ENCODE measurements at places on chromosomes 3 and 15.

- DNase-seq = peak; percentile 96
These were observed 638.6 kb upstream of the TBL1XR1 start for GRCh38 chr3:177835917-177836316.

- DNase-seq = no peak
These were observed 101.6 kb downstream of the ZIC4 start for GRCh38 chr3:147304756-147305155.

GRCh38 chr3:177050501-177051237, 146.6 kb downstream of the TBL1XR1 start:
- peak; percentile 97 for DNase-seq

GRCh38 chr3:95721938-95722337, 1092.5 kb upstream of the EPHA6 start:
- peak; percentile 63 for DNase-seq

- DNase-seq = no peak
These were observed 235.4 kb downstream of the NFKBIZ start for GRCh38 chr3:102084704-102085103.

DNA sequence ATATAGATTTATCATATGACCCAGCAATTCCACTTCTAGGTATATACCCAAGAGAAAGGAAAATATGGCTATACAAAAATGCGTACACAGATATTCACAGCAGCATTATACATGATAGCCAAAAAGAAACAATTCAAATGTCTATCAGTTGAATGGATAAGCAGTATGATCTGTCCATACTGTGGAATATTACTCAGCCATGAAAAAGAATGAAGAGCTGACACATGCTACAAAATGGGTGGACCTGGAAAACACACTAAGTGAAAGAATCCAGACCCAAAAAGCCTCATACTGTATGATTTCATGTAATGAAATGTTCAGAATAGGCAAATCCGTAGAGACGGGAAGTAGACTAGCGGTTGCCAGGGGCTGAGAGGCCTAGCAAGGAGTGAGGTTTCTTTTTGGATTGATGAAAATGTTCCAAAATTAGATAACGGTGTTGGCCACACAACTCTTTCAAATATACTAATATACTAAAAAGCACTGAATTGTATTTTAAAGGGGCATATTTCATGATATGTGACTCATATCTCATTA, 33.4 kb downstream of the FGD5 start:
- no peak for DNase-seq

- no peak for DNase-seq
These were observed 5.1 kb downstream of the PLSCR1 start for GRCh38 chr3:146539315-146539714.

- peak; percentile 92 for DNase-seq
These were observed 110.1 kb upstream of the TGFBR2 start for GRCh38 chr3:30496066-30496966.

DNA sequence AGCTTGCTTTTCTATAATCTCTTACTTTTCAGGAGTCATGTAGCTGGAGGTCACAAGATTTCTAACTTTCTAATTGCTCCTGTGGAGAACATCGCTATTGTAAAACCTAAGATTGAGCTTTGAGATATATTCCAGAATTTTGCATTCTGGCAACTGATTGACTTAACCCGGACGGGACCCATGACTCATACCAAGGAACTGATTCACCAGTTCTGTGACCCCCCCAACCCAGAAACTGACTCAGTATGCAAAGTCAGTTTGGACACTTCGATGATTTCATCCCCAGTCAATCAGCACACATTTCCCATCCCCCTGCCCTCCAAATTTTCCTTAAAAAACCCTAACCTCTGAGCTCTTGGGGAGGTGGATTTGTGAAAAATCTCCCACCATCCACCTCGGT, 396.5 kb upstream of the GBE1 start:
- peak; percentile 1 for DNase-seq

DNA sequence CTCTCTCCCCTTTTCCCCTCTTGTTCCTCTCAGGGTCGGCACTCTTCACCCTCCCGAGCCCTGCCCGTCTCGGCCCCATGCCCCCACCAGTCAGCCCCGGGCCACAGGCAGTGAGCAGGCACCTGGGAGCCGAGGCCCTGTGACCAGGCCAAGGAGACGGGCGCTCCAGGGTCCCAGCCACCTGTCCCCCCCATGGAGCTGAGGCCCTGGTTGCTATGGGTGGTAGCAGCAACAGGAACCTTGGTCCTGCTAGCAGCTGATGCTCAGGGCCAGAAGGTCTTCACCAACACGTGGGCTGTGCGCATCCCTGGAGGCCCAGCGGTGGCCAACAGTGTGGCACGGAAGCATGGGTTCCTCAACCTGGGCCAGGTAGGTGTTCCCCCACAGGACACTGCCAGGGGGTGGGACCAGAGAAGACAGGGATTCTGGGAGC, 7.2 kb downstream of the FURIN start:
- DNase-seq = no peak

DNA sequence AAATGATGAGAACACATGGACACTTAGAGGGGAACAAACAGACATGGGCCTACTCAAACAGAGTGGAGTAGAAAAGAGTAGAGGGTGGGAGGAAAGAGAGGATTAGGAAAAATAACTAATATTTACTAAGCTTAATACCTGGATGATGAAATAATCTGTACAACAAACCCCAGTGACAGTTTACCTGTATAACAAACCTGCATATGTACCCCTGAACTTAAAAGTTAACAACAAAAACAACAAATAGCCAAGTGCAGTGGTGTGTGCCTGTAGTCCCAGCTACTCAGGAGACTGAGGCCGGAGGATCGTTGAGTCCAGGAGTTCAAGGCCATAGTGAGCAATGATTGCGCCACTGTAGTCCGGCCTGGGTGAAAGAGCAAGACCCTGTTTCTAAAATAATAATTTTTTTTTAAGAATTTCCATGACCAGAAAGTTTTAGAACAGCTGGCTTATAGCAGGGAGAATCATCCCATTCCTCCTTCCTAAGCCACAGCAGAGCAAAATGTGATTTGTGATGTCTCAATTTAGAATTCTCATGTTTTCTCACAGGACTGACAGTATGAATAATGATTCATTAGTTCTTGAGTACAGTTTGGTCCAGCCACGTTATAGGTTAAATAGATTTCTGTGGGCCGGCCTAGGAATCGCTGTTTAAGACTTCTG, 150.0 kb downstream of the ZNF609 start:
- peak; percentile 50 for DNase-seq

DNA sequence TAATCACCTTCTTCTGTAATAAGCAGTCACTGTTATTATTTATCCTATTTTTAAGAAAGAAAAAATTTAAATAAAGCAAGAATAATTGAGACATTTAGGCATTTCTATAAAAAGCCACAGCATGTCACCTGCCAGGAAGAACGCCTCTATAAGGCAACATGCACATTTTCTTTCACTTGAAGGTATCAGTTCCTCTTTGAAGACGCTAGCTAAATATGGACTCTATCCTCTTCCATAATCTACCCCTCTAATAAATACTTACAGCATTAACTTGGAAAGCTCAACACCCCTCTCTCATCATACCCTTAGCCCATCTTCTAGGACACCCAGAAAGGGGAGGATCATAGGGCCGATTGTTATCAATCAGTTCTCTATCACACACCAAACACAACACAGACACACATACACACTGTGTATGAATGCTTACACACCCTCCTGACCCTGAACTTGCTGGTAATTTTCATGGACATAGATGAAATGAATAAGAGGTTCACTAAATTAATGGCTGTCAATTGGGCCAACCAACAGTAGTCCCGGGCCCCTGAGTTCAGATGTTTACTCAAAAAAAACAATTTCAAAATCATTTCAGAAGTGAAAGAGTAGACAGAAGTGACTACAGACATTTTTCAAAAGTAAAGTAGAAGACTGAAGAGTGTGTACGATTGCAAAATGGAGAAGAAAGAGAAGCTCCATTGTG, 102.5 kb downstream of the ZMAT3 start:
- no peak for DNase-seq

- DNase-seq = no peak
These were observed 298.0 kb upstream of the RBMS3 start for GRCh38 chr3:28982906-28983305.

- peak; percentile 55 for DNase-seq
These were observed at the start of gene CTDSPL for GRCh38 chr3:37861620-37862041. Gene CTDSPL (plus strand): TSS chr3:37861880. CDS start chr3:37862200, 320 bp downstream.

DNA sequence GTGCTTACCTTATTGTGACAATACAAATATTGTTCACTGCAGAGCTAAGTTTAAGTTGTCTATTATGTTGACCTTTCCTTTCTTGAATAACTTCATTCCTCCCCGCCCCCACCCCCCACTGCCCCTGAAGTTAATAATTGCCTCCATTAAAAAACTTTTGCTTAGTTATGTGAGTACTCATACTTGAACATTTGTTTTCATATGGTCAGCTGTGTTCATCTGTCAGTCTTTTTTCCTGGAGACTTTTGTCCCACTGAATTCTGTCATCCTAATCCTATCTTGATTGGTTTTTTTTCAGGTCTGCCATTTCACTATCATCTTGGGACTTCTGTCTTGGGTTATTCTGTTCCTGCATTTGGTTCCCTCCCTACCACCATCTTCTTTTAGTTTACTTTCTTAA, 8.5 kb downstream of the SLC25A36 start:
- DNase-seq = no peak

- no peak for DNase-seq
These were observed 12.5 kb upstream of the KBTBD12 start for GRCh38 chr3:127902486-127902885.

GRCh38 chr15:34243226-34243625, 18.4 kb downstream of the EMC4 start:
- peak; percentile 17 for DNase-seq

- no peak for DNase-seq
These were observed 35.1 kb downstream of the DPH3 start for GRCh38 chr3:16229681-16230080.

DNA sequence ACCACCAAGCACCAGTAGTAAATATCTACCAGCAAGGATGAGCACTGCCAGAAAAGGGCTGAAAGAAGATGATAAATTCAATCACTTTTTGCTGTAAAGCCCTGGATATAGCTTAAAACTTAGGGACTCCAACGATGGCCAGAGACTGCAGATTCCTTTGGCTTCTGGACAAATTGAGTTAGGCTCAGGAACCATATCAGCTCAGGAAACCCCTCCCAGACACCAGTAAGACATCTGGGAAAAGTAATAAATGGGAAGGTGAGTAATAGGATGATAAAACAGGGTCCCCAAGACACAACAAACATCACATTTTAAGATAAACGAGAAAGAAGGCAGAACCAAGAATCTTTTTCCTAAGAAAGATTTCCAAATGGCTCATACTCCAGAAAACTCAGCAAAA, 65.0 kb downstream of the ANP32A start:
- no peak for DNase-seq

GRCh38 chr3:126202276-126202675, 21.9 kb upstream of the ALDH1L1 start:
- DNase-seq = no peak

- DNase-seq = no peak
These were observed 115.2 kb downstream of the CHSY1 start for GRCh38 chr15:101136381-101137268.

DNA sequence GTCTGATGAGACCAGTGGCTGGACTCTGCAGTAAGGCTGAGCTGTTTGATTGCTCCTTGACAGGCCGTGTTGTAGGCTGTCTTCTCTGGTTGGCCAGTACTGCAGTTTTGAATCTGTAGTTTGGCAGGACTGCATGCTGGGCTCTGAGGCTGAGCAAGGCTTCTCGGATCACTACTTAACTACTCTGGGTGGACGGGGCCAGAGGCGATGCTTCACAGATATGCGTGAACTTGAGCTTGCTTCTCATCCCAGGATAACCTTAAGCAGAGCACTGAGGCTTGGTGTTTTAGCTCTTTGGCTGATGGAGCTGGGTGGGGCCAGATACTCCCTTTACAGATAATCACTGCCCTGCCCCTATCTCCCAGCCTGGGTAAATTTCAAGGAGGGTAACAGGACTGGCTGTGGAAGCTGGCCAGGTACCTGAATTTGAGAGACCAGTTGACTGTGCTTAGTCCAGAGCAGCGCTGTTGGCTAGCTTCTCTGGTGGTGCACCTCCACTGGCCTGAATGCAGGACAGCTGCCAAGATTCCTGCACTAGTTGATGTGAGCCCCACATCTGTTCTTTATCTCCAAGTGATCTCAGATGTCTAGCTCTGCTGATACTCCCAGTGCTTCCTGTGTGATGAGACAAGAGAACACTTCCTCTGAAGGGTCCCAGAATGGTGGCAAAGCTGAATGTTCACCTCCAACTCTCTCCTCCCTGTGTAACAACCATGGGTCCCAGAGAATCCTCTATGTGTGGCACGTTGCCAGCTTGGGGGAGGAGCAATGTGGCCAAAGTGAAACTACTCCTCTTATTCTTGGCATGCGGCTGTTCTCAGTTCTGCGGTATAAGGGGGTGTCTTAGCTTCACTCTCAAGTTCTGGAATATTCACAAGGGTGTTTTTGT, 37.9 kb downstream of the RPL39L start:
- DNase-seq = peak; percentile 97

- no peak for DNase-seq
These were observed 23.1 kb downstream of the CCDC12 start for GRCh38 chr3:46953234-46954010.

GRCh38 chr3:99776516-99777209, 41.0 kb upstream of the CMSS1 start:
- DNase-seq = peak; percentile 74

- peak; percentile 27 for DNase-seq
These were observed 68.0 kb downstream of the DIPK2A start for GRCh38 chr3:144039661-144040060.

- DNase-seq = no peak
These were observed 293.3 kb upstream of the CNTN4 start for GRCh38 chr3:1805331-1805730.

GRCh38 chr3:126270145-126270811, 86.9 kb downstream of the KLF15 start:
- DNase-seq = no peak

DNA sequence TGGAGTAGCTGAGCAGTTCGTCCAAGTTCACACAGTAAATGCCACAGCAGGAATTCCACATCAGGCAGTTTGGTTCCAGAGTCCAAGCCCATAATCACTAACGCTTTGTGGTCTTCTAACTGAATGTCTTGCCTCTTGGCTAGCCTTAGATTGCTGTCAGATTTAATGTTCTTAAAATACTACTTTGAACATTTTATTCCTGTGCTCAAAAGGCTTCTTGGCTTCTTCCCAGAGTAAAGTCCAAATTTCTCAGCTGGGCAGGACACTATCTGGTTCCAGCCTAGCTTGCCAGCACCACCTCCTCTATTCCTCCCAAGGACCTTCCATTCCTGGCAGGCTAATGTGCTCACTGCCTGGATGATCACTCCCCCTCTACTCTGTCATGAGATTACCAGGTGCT, 256.9 kb downstream of the SQOR start:
- no peak for DNase-seq

GRCh38 chr15:79184465-79184892, 93.9 kb upstream of the RASGRF1 start:
- DNase-seq = peak; percentile 45

- DNase-seq = peak; percentile 51
These were observed 229.1 kb upstream of the CBLB start for GRCh38 chr3:106097817-106098435.
